ENCODE measurements at places on chromosomes 1 and 21.
A peak's percentile ranks its signal among the peaks of the same experiment; 100 is the strongest.

DNA sequence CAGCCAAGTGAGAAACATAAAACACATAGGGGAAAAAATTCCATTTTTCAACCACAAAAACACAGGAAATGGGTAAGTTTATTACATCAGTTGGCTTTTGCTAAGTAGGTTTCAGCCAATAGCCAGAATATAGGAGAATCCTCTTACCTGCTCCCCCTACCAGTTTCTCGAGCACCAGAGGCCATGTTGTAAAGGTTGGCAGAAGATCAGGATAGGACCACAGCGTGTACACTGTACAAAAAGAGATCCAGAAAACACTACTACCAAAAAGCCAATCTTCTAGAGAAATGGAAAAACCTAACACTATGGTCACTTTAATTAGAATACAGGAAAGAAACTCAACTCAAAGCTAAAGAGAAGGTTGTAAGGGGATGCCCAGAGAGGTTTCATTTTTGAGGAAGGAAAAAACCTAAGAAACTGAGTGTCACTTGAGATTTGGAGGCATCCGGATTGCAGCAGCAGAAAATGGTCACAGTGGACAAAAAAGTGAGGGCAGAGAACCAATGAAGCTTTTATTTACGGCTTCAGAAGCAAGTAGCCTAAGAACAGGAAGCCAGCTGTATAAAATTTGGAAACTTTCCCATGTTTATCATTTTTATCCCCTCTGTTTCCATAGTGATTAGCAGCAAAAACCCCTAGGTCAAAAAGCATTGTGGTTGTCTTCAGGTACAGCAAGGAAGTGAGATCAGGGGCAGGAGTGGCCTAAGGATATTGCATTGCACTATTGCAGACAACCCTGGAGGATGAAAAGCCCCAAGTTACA, 2.9 kb downstream of the EIF2D start:
- peaks cover 17% of the 10 kb centered on the region for H3K4me1 ChIP-seq
- no peak overlapping the region for H3K4me3 ChIP-seq
- no peaks in the 10 kb centered on the region for H3K27me3 ChIP-seq
- no peak overlapping the region for H3K27ac ChIP-seq

DNA sequence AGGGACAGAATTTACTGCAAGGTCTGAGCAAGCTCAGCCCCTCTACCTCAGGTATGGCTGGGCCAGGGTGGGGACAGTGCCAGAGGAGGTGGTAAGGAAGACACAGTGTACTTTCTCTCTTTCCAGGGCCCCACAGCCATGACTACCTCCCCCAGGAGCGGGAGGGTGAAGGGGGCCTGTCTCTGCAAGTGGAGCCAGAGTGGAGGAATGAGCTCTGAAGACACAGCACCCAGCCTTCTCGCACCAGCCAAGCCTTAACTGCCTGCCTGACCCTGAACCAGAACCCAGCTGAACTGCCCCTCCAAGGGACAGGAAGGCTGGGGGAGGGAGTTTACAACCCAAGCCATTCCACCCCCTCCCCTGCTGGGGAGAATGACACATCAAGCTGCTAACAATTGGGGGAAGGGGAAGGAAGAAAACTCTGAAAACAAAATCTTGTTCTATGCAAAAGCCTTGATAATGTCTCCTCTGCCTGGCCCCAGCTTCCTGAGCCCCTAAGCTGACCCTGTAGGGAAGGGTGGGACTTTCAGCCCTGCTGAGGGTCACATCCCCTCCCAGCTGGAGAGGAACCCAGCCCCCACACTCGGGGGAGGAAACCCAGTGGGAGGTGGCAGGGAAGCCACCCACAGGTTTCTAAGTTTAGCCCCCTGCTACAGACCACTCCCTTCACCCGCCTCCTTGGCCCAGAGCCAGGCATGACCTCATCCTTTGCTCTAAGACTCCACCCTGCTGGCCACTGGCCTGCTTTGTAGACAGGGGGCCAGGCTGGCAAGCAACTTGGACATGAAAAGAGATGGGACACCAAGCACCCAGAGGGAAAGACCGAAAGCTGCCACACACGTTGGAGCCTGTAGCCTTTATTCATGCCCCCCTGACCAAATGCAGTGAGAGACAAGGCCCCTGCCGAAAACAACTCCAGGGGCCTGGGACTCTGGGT, 6.4 kb downstream of the RHOC start:
- peaks cover 29% of the 10 kb centered on the region for H3K36me3 ChIP-seq
- peak overlapping the region; percentile 79 for H3K27ac ChIP-seq
- H3K27me3 ChIP-seq: no peaks in the 10 kb centered on the region
- no peak overlapping the region for H3K4me3 ChIP-seq
- DNase-seq: peak; percentile 53

DNA sequence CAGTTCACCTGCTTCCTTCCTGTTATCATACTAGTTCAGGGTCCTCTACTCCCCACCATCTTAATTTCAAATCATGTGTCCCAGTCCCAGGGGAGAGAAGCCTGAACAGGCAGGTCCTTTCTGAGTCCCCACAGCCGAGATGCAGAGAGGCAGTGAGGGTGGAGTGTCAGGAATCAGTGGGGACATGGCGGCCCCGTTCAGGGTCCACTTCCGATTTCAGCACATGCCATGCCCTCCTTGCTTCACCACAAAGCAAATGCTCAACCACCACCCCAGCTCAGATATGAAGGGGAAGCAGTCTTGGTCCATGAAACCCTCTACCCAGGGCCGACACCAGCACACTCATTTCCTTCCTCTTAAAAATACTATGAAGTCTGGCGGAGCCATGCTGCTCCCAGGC, 5.2 kb upstream of the SEMA4A start:
- H3K36me3 ChIP-seq: peaks cover 10% of the 10 kb centered on the region
- H3K27me3 ChIP-seq: no peaks in the 10 kb centered on the region
- no peak overlapping the region for H3K4me3 ChIP-seq
- peaks cover 16% of the 10 kb centered on the region for H3K4me1 ChIP-seq

GRCh38 chr1:67850151-67850551, 16.9 kb upstream of the GNG12 start:
- H3K4me1 ChIP-seq: no peaks in the 10 kb centered on the region
- peaks cover 17% of the 10 kb centered on the region for H3K27me3 ChIP-seq
- no peak overlapping the region for H3K4me3 ChIP-seq
- no peak overlapping the region for H3K27ac ChIP-seq

DNA sequence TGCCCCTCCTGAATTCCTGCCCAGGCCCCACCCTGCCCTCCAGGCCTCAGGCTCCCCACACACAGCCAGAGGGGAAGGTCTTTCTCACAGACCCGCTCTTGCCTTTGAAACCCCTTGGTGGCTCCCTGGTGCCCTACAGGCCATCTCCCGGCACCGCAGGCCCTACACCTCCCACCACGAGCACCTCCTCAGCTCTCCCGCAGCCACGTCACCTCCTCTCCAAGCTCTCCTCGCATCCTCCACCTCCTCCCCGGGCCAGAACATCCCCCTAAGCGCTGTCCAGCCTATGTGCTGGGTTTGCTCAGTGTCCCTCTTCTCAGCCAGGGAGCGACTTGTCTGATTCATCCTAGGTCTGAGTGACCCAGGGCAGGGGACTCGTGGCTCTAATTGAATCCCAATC, 66.4 kb downstream of the DMRTB1 start:
- no peak overlapping the region for H3K27ac ChIP-seq
- H3K27me3 ChIP-seq: no peaks in the 10 kb centered on the region
- H3K4me3 ChIP-seq: no peak overlapping the region
- no peak for DNase-seq

DNA sequence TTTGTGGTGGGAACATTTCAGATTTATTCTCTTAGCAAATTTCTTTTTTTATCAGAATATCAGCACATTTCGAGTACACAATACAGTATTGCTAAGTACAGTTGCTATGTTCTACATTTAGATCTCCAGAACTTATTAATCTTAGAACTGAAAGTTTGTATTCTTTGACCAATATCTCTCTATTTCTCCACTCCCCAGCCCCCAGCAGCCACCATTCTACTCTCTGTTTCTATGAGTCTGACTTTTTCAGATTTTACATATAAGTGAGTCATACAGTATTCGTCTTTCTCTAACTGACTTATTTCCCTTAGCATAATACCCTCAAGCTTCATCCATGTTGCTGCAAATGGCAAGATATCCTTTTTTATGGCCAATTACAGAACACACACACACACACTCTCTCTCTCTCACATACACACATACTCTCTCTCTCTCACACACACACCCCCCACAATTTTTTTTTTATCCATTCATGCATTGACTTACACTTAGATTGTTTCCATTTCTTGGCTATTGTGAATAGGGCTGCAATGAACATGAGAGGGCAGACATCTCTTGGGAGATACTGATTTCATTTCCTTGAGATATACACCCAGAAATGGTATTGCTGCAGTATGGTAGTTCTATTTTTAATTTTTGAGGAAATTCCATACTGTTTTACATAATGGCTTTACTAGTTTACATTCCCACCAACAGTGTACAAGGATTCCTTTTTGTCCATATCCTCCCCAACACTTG, 15.7 kb downstream of the RPTN start:
- peaks cover 50% of the 10 kb centered on the region for H3K27me3 ChIP-seq
- no peak for DNase-seq

GRCh38 chr1:81799939-81800694, 617 bp upstream of the ADGRL2 start:
- DNase-seq: no peak
- no peaks in the 10 kb centered on the region for H3K36me3 ChIP-seq
- H3K27ac ChIP-seq: no peak overlapping the region
- H3K4me1 ChIP-seq: no peaks in the 10 kb centered on the region
- peaks cover 12% of the 10 kb centered on the region for H3K27me3 ChIP-seq

GRCh38 chr1:21232044-21232443, 55.3 kb upstream of the EIF4G3 start:
- no peak for DNase-seq
- peaks cover 38% of the 10 kb centered on the region for H3K36me3 ChIP-seq
- no peaks in the 10 kb centered on the region for H3K27me3 ChIP-seq
- H3K27ac ChIP-seq: no peak overlapping the region
- no peaks in the 10 kb centered on the region for H3K4me1 ChIP-seq

DNA sequence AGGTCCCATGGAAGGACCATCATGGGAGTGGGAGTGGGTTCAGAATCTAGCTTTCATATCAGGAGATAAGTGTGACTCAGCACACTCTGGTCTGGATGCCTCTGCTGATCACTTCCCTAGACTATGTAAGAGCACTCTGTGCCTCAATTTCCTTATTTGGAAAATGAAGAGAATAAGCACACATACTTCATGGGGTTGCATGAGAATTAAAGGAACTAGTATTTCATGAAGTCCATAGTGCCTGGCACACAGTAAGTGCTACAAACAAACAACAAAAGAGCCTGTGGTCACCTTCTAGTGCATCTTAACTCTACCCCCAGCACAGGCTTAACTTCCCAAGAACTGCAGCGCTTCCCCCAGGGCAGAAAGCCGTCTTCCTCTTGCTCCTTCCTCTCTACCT, 9.6 kb upstream of the IL20 start:
- no peaks in the 10 kb centered on the region for H3K4me1 ChIP-seq
- no peak for DNase-seq
- H3K27me3 ChIP-seq: peaks cover 21% of the 10 kb centered on the region
- no peaks in the 10 kb centered on the region for H3K36me3 ChIP-seq
- H3K27ac ChIP-seq: no peak overlapping the region

- H3K27me3 ChIP-seq: peaks cover 13% of the 10 kb centered on the region
- H3K4me3 ChIP-seq: no peak overlapping the region
- H3K36me3 ChIP-seq: no peaks in the 10 kb centered on the region
Measured at GRCh38 chr1:185369786-185370185, 52.7 kb upstream of the IVNS1ABP start.

DNA sequence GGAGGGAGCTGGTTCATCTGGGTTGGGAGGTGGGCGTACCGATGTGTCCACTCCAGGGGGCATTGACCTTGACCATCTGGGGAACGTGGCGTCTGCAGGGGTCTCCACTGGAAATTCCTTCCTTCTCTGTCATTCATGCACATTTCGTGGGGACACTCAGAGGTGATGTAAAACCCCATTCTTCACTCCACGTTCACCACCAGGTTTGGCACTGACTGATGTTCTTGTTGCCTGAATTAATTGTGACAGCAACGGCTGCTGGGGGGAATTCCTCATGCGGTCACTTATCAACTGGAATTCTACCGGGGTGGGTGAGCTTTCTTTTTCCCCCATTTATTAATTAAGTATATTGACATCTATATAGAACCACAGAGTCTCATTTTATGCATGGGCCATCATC, 18.1 kb upstream of the POFUT2 start:
- peaks cover 49% of the 10 kb centered on the region for H3K27me3 ChIP-seq
- H3K36me3 ChIP-seq: no peaks in the 10 kb centered on the region
- no peak overlapping the region for H3K4me3 ChIP-seq
- H3K27ac ChIP-seq: no peak overlapping the region
- no peak for DNase-seq

- no peaks in the 10 kb centered on the region for H3K4me1 ChIP-seq
- peaks cover 20% of the 10 kb centered on the region for H3K27me3 ChIP-seq
- DNase-seq: no peak
- no peaks in the 10 kb centered on the region for H3K36me3 ChIP-seq
Measured at GRCh38 chr1:209102120-209102519, 481.4 kb upstream of the CAMK1G start.

- no peaks in the 10 kb centered on the region for H3K36me3 ChIP-seq
- H3K27ac ChIP-seq: peak overlapping the region; percentile 80
- peaks cover 50% of the 10 kb centered on the region for H3K4me1 ChIP-seq
- no peak overlapping the region for H3K4me3 ChIP-seq
- no peak for DNase-seq
Measured at GRCh38 chr1:58720680-58721079, 20.8 kb upstream of the MYSM1 start.

GRCh38 chr1:236480758-236481436, 42.9 kb upstream of the LGALS8 start:
- no peaks in the 10 kb centered on the region for H3K27me3 ChIP-seq
- H3K4me3 ChIP-seq: no peak overlapping the region
- peaks cover 11% of the 10 kb centered on the region for H3K36me3 ChIP-seq

DNA sequence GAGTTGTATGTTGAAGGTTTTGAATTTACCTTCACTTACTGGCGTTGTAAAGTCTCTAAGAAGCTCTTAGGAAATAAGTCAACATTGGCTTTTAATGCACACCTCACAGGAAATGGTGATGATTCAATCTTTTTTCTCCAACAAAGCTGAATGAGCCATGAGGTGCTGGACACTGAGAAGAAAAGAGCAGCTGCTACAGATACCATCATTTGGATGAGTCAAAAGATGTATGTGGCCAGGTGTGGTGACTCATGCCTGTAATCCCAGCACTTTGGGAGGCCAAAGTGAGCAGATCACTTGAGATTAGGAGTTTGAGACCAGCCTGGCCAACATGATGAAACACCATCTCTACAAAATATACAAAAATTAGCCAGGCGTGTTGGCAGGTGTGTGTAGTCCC, 3.3 kb upstream of the IL23R start:
- no peak for DNase-seq
- peaks cover 3% of the 10 kb centered on the region for H3K27me3 ChIP-seq
- peaks cover 5% of the 10 kb centered on the region for H3K4me1 ChIP-seq
- H3K36me3 ChIP-seq: peaks cover 5% of the 10 kb centered on the region
- no peak overlapping the region for H3K4me3 ChIP-seq

GRCh38 chr21:27571706-27572105, 604.8 kb upstream of the ADAMTS5 start:
- H3K27ac ChIP-seq: no peak overlapping the region
- DNase-seq: no peak
